ENCODE measurements at places on chromosomes 1 and 21.

DNA sequence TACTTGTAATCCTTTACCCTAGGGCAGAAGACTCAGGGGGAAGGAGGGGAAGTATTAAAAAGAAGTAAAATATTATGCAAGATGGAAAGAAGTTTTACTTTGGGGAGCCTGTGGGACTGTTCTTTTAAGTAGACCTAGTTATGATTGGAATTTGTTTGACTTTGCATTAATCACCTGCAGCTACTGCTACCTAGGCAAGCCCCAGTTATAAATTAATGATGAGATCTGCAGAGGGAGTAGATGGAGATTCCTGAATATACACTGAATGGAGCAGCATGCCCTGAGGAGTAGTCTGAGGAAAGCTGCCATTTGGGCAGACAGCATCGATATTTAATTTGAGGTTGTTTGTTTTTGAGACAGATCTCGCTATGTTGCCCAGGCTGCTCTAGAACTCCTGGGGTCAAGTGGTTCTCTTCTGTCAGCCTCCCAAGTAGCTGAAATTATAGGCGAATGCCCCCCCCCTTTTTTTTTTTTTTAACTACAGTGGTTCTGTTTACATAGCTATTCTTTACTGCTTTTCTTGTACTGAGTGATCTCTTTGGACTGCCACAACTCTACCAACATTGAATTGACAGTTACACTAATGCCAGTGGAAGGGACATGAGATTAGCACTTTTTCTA, 81.4 kb upstream of the SERTAD4 start:
- DNase-seq, result peak; percentile 7

- no peak for DNase-seq
Observed at GRCh38 chr1:245702346-245702745, 547.6 kb downstream of the KIF26B start.

DNA sequence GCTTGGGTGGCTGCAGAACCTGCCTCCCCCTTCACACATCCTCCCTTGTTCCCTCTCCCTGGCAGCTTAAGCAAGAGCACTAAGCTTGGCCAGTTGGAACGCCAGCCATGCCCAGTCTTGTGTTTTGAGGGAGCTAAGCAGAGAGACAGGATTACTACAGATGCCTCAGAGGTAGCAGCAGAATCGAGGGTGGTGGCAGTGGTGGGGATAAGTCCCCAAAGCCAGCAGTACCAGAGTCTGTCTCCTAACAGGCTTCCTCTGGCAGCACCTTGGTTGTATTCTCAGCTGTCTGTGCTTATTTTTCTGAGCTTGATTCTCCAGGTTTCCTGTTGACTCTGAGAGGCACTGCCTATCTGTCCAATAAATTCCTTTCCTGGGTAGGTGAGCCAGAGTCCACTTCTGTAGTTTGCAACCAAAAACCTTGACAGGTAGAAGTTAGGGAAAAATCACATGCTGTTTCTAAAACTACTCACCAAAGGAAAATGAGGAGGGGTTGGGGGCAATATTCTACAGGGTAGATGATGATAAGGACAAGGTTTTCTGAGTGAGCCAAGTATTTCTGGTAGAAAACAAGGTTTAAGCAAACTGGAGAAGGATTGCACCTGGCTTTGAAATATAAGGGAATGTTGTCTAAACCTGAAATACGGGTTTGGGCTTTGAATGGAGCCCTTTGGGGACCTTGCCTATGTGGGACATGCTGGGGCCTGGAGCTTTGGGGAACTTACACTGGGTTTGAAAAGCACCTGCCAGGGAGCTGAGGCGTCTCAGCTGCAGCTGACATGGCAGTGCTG, 100.8 kb downstream of the PBX1 start:
- no peak for DNase-seq

DNA sequence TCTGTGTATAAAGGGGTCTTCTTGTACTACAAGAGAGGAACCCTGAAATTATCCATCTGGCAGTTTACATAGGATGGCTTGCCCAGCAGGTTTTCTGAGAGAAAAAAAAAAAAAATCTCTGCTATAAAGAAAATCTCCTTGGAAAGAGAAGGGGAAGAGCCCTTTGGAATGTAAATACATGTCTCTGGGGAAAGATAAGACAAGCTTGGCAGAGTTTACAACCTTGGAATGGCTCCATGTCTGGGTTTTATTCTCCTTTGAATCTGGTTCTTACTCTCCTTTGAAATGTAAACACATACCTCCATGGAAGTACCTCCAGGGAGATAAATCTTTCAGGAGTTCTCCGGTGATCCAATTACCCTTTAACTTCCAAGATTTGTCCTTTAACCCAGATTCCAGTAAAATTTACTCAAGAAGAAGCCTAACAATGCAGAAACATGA, 45.1 kb upstream of the DNAH14 start:
- DNase-seq, result no peak

- DNase-seq, result no peak
Observed at GRCh38 chr1:37042506-37042905, 8.2 kb upstream of the GRIK3 start.

- DNase-seq, result peak; percentile 87
Observed at GRCh38 chr1:25774921-25775771, 24.8 kb upstream of the SELENON start.

GRCh38 chr1:40923511-40924020, 55.9 kb upstream of the CTPS1 start:
- no peak for DNase-seq

- DNase-seq, result no peak
Observed at GRCh38 chr1:72885017-72885416, 602.7 kb upstream of the NEGR1 start.

GRCh38 chr1:79929356-79929755, 922.8 kb upstream of the ADGRL4 start:
- DNase-seq, result no peak

DNA sequence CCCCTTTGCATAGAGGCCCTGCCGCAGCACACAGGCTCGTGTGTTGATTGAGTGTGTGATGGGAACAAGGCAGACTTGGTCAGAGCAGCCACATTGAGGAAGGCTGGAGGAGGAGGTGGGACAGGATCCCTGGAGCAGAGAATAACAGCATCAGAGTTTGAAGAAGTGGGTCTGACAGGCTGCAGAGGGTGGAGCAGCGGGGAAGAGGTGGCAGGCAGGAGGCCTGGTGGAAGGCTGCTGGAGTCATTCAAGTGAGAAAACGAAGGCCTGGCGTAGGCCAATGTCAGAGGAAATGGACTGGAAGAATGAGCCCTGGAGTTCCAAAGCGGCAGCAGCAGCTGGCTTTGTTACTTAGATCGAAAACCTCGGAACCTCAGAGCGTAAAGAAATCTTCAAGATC, 115.0 kb upstream of the GRIK3 start:
- no peak for DNase-seq

DNA sequence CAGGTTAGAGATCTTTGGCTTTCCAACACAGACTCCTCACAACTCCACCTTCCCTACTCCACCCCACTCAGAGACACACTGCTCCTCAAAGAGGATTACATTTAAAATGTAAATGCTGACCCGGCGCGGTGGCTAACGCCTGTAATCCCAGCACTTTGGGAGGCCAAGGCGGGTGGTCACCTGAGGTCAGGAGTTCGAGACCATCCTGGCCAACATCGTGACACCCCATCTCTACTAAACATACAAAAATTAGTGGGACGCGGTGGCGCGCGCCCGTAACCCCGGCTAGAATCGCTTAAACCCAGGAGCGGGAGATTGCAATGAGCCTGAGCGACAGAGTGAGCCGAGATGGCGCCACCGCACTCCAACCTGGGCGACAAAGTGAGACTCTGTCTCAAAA, 1.8 kb upstream of the ANP32E start:
- DNase-seq, result no peak

DNA sequence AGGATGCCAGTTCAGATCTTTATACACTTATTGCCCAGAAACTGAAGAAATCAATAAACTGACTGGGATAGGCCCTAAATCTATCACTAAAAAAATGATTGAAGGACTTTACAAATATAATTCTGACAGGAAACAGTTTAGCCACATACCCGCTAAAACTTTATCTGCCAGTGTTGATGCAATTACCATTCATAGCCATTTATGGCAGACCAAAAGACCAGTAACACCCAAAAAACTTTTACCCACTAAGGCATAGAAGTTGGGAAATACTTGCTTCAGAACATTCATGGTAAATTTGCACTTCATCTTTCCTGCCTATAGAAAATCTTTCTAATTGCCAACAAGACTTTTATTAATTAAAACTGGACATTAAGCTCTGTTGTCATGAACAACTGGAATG, 15.0 kb upstream of the GPR25 start:
- DNase-seq, result no peak

DNA sequence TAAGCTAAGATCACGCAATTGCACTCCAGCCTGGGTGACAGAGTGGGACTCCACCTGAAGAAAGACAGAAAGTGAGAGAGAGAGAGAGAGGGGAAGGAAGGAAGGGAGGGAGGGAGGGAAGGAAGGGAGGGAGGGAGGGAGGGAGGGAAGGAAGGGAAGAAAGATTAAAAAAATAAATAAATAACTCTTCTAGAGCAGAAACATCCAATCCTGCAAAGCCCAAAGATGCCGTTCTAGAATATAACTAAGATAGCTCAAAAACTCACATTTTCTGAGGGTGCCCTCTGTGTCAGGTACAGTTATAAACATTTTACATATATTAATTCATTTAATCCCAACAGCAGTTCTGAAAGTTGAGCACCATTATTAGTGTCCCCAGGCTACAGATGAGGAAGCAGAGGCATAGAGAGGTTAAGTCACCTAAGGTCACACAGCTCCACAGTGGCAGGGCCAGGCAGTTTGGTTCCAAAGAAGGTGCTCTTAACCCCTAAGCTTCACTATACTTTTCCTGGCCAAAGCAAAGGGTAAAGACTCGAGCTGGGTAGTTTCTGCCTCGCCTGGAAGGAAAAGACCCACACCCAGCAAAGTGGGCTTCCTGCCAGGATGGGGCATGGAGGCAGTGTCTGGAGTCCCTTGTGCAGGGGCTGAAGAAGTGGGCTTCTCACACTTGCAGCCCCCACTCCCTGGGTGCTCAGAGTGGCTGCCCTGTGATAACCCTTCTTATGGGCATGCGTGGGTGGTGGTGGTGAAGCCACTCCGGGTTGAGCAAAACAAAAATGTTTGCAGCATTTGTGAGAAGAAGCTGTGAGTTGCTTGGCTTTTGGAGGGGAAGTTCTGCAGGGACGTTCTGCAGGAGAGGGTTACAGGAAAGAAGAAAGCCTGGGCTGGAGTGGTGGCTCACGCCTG, 7.9 kb upstream of the PIK3CD start:
- DNase-seq, result no peak

GRCh38 chr1:14404862-14405301, 193.6 kb upstream of the KAZN start:
- DNase-seq, result no peak

GRCh38 chr1:6884652-6885153, 99.4 kb downstream of the CAMTA1 start:
- no peak for DNase-seq

DNA sequence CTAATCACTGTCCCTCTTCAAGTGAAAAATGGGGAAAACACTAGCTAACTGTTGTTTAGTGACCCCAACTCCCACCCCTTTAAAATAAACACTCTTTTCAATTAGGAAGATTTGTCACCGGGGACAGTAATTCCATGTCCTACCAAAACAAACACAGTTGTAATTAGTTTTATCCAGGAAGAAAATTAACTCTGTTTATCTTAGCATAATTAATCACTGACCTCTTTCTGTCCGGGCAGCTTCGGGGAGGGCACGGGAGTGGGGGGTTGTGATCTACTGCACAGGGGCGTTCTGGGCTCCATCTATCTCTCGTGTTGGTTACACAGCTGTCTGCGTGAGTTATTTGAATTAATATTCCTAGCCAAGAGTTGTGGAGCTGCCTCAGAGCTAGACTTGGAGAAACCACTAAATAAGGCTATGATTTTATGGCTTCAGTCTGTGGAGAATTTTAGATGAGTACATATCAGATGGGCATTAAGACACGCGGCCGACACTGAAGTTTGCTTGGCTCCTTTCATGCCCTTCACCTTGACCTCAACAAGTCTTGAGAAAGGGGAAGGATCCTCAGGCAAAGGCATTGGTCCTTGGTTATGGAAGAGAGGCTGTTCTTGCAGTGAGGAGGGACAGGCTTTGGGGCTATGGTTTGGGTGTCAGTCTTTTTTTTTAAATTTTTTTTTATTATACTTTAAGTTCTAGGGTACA, 102.0 kb upstream of the TRABD2B start:
- DNase-seq, result peak; percentile 73

DNA sequence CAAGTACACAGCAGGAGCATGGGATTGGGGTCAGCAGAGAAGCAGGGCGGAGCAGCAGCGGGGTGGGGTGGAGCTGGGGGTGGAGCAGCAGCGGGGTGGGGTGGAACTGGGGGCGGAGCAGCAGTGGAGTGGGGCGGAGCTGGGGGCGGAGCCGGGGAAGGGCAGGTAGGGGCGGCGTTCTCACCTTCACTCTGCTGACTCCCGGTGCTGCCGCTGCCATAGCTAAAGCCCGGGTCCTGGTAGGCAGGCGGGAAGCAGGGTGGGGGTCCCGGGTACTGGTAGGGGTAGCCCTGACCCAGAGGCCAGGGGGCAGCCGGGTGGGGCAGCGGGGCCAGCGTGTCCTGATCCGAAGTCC, 6.7 kb downstream of the TAS1R3 start:
- no peak for DNase-seq

GRCh38 chr1:233440951-233441401, 113.5 kb downstream of the MAP3K21 start:
- peak; percentile 78 for DNase-seq

DNA sequence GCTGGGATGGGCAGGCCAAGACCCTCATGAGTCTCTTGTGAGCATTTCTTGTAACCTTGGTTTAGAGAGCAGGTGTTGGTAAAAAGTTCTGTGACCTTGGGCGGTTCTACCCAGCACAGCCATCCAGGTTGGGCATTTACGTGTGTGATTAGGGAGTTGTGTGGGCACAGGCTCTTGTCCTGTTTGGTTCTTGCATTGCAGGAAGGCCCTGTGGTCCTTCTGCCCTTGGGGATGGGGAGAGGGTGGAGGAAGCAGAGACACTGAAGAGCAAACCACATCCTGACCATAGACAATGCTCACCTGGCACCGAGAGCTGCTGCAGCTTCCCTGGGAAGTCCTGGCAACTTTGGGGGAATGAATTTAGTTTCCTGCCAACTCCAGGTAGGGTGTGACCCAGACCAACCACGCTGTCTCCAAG, 25.6 kb downstream of the RNF187 start:
- DNase-seq, result no peak

DNA sequence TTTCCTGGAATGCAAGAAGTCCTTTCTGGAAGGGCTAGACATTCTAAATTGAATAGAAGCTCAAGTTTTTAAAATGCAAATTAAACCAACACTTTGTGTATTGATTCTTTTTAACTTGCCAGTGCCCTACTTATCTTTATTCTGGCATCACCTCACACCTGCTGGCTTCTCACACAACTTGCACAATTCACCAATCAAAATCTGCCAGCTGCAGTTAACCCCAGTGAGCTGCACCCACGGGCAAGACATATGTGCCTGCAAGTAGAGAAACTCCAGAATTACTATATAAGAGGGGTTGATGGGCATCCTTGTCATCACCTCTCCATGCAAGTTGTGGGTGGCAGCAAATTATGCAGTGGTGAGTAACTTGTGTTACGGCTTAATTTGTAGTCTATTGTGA, 11.7 kb upstream of the PLPPR4 start:
- no peak for DNase-seq

DNA sequence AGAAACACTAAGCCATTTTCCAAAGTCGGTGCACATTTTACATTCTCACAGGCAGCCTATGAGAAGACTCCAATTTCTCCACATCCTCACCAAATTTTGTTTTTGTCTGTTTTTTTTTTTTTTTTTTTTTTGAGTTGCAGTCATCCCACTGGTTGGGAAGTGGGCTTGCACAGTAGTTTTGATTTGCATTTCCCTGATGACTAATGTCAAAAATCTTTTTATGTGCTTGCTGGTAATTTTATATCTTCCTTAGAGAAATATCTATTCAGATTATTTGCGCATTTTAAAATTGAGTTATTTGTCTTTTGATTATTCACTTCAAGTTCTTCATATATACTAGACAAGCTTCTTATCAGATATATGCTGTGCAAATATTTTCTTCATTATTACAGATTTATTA, 141.5 kb downstream of the USH2A start:
- DNase-seq, result no peak
